ENCODE measurements at places on chromosomes 1 and 21.

- no peak for DNase-seq
Measured at GRCh38 chr1:222098404-222098803, 356.5 kb upstream of the DUSP10 start.

GRCh38 chr1:32364836-32365235, 2.5 kb downstream of the TSSK3 start:
- no peak for DNase-seq

DNA sequence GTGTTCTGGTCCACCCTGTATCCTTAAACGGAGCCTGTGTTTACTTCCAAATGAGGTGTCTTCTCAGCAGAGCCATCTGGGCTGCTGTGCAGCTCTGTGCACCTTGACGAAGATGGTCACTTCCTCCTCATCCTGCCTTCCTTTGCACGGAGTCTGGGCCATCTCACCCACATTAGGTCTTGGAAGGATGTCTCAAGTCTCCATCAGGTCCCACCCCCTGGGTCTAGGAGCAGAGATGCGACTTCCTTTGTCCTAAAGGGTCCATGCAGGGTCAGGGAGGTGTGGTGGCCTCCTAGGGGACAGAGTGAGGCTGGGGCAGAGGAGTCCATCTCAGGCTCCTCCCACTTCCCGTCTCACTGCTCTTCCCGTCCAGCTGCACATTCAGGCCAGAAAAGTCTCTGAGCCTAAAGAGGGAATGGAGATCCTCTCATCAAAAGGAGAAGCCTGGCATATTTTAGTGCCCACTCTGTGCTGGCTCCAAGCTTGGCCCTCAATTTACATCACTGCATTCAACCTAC, 209.2 kb downstream of the MATN1 start:
- no peak for DNase-seq

- no peak for DNase-seq
Measured at GRCh38 chr1:196400478-196401451, 207.5 kb downstream of the KCNT2 start.

GRCh38 chr1:10607228-10607627, 132.5 kb downstream of the PEX14 start:
- DNase-seq = no peak

DNA sequence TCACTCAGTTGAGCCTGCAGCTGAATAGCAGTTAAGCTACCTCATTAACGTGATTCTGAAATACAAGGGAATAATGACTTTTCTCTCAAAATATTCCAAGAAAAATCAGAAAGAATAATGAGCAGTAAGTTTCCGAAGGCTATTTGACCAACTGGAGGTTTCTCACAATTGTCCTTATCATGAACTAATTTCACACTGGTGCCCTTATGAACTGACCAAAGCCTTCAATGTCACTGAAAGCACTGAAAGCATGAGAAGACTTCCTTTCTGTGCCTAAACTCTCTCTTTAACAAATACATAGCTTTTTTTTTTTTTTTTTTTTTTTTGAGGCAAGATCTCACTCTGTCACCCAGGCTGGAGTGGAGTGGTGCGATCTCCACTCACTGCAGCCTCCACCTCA, 18.8 kb downstream of the EIF4G3 start:
- DNase-seq = no peak

DNA sequence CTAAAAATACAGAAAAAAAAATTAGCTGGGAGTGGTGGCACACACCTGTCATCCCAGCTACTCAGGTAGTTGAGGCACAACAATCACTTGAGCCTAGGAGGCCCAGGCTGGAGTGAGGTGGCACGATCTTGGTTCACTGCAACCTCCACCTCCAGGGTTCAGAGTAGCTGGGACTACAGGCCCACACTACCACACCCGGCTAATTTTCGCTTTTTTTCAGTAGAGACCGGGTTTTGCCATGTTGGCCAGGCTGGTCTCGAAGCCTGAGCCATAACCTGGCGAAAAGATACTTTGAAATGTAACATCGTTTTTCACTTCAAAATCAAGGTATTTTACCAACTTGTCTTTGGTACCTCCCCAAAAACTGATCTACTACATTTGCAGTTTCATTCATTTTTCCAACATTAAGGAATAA, 6.1 kb downstream of the GAS5 start:
- DNase-seq = no peak

GRCh38 chr1:222691016-222691415, 21.3 kb downstream of the AIDA start:
- DNase-seq = no peak

- DNase-seq = no peak
Measured at GRCh38 chr1:59978511-59978910, 51.9 kb upstream of the CYP2J2 start.

DNA sequence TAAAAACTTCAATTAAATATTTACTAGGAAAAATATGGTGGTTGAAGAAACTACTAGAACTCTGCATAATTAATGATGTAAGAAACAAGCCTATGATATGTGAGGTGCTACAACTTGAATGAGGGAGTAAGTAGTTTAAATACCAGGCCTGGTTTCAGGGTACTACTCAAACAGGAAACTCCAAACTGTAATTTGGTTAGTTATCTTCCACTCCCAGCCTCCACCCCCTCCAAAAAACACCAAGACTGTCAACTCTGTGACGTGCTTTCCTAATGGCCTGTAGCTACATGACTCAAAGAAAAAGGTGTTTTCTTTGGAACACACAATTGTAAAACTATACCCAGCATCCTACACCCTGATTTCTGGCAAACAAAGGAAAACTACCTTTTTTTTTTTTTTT, 55.9 kb upstream of the RCC1 start:
- DNase-seq = no peak

DNA sequence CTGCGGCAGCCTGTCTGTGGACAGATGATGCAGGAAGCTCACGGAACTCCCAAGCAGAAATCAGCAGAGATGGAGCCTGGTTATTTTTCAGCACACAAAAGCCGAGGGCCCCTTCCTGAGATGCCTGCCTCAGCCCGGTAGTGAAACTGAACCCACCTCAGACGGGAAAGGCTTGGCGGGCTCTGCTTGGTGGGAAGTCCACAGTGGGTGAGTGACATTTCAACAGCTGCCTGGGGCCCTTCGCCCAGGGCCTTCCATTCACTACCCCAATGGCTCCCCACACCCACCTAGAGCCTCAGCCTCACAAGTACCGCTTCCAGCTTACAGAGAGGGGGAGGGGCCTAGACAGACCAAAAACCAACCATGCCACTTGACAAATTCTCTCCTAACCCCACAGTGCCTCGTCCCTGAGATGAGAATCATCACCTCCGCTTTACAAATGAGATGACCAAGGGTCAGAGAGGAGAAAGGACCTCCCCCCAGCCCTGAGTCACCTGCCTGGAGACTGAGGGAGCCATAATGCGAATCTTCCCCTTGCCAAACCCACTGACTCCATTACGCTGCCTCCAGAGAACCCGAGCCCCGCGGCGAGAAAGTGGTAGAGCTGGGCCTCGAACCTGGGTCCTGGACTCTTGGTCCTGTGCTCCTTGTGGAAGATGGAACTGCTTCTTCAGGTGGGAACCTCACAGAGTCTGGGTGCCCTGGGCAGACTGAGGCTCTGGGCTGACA, 3.4 kb upstream of the ECE1 start:
- no peak for DNase-seq
